ENCODE measurements at places on chromosomes 12 and 14.

DNA sequence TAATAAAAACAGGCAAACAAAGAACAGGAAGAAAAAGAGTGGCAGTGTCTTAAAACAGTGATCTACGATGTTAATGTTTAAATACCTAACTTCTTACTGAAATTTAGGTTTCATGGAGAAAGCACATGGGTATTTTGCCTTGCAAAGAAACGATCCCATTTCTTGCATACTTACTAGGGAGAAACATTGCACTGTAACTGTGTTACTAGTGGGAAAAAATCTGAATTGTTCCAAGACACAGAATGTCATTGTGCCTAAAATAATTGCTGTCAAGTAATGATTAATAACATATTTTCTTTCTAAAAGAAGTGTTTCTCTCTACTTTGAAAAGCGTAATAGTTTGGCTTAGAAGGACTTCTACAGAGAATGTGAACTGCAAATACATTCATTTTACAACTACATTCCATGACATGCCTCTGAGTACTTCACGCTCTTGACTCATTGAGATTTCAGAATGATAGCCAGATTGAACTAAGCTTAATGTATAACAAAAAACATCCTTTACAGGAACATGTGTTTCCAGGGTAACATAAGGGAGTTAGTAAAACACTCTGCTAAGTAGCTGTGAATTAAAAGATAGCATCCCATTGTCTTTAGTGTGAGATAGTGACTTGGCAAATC lies 256.2 kb upstream of the CPNE8 start:
- DNase-seq, result no peak

DNA sequence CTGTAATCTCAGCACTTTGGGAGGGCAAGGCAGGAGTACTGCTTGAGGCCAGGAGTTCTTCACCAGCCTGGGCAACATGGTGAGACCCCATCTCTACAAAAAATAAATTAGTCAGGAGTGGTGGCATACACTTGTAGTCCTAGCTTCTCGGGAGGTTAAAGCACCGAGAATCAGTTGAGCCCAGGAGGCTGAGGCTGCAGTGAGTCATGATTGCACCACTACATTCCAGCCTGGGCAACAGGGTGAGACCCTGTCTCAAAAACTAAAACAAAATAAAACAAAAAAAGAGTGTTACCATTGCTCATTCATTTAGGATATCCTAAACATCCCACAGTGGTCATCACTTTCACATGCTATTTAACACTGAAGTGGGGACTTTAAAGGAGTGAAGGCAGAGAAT lies 7.8 kb downstream of the NEK9 start:
- DNase-seq, result no peak

- DNase-seq, result no peak
These were observed 93.9 kb downstream of the FAR2 start for GRCh38 chr12:29242921-29243431.

DNA sequence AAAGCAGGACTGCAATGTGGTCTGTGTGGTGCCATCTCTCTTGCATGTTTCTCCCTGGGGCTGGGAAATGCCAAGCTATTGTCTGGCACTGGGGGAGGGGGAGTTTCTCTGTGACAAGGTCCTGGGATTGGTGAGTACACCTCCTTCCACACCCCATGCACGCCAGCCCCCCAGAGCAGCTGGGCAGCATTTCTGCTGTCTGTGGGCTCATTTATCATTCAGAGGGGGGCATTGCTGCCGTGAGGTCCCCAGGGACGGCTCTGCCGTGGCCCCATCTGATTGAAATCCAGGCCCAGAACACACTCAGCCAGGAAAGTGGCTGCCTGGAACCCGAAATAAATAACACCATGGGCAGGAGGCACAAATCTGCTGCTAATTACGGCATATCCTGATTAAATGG lies 12.6 kb upstream of the FAM222A start:
- no peak for DNase-seq

GRCh38 chr12:41950455-41950854 lies 194.2 kb downstream of the GXYLT1 start:
- no peak for DNase-seq

- no peak for DNase-seq
These were observed 129.2 kb upstream of the BMP4 start for GRCh38 chr14:54085841-54086240.

GRCh38 chr12:37548266-37548805 lies 768.2 kb upstream of the ALG10B start:
- DNase-seq, result no peak

- DNase-seq, result no peak
These were observed 317.5 kb upstream of the RTL1 start for GRCh38 chr14:101220921-101221510.

DNA sequence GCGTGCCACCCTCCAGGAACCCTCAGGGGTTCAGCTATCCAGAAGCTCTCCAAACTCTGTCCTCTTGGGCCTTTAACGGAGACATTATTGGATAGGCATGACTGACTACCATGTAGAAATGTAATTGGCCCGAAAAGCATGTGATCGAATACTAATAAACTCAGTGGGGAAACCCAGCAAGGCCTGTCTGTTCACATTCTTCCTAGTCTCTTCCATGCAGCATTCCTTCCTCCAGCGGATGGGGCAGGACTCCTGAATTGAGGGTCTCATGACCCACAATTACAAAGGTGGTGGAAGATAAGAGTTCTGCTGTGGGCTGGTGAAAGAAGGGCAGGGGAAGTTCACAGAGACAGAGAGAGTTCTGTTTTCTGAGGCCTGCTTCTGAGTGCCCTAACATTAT lies 6.5 kb upstream of the PRDM4 start:
- DNase-seq, result no peak

GRCh38 chr12:79414252-79414651 lies 276.5 kb downstream of the PAWR start:
- DNase-seq, result no peak

DNA sequence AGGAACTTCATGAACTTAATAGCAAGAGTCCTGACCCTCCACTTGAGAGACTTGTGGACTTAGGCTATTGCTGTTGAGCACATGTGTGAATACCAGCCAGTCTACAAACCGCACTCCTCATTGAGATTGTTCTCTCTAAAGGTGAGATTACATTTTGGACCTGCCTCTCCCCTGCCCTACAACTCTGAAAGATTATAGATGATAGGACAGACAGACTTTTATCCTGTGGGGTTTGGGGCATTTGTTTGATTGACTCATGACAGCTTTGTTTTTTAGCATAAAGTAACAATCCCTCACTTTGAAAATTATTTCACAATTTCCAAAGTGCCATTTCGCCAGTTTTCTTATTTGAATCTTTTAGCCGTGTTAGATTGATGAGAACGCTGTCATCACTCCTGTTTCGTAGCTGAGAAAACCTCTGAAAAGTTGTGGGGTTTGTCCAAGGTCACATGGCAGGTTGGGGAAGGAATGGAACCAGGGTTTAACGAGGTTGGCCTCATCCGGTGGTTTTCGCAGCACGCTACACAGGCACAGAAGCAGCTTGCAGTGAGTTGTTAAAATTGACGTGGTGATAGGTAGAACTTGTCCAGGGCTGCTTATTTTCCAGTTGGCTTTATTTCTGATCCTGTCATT lies 836 bp downstream of the EVL start:
- DNase-seq, result no peak

- DNase-seq, result no peak
These were observed 354.7 kb upstream of the TMTC1 start for GRCh38 chr12:30138483-30138882.

- DNase-seq, result peak; percentile 47
These were observed at the start of gene TBC1D30 for GRCh38 chr12:64824500-64825142. TBC1D30 (plus strand) TSS chr12:64824647; CDS start chr12:64824880, 233 bp downstream.
